Fibroblast of skin of scalp (primary cell): ENCODE measurements at places on chromosomes 3 and 15.

DNA sequence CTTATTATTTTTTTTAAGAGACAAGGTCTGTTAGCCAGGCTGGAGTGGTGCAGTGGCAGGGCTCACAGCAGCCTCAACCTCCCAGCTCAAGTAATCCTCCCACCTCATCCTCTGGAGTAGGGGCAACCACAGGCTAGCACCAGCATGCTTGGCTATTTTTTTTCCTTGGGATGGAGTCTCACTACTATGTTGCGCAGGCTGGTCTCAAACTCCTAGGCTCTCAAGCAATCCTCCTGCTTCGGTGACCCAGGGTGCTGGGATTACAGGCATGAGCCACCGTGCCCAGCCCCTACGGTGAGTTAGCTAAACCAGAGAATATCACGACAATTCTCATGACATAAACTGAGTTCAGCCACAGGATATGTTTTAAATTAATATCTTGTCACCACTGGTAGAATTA is 2.0 kb downstream of the DCUN1D1 start:
- no peak for DNase-seq

- DNase-seq, result no peak
Observed at GRCh38 chr15:80401456-80401855, 2.7 kb upstream of the ARNT2 start.

- DNase-seq, result no peak
Observed at GRCh38 chr3:9087831-9088413, 124.7 kb upstream of the RAD18 start.

- no peak for DNase-seq
Observed at GRCh38 chr3:23926736-23927135, 9.8 kb downstream of the RPL15 start.

DNA sequence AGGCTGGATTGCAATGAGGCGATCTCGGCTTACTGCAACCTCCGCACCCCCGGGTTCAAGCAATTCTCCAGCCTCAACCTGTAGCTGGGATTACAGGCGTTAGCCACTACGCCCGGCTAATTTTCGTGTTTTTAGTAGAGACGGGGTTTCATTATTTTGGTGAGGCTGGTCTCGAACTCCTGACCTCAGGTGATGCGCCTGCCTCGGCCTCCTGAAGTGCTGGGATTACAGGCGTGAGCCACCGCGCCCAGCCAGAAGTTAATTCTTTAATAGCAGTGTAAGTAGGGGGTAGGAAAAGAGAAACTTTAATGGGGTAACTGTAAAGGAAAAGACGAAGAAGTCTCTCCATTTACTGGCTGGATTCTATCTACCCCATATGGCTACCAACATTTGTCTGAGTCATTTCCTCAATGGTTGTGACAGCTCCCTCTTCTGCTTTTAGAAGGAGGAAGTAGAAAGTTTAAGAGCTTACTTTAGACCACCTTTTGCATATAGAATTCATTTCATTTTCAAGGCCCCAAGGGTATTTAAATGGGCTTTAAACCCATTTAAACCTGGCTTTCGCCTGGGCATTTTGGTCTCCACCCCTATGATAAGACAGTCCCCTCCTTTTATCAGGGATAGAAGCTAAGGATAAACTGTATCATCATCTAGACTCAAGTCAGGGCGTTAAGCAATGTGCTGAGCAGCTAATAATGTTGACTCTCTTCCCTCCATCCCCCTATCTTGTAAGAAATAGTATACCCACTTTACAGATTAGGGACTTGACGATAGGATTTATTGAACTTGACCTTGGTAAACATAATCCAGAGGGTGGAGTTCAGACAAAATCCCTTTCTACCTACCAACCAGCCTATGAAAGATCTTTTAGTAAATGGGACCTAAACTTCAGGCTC is 1.1 kb upstream of the CDV3 start:
- peak; percentile 40 for DNase-seq

DNA sequence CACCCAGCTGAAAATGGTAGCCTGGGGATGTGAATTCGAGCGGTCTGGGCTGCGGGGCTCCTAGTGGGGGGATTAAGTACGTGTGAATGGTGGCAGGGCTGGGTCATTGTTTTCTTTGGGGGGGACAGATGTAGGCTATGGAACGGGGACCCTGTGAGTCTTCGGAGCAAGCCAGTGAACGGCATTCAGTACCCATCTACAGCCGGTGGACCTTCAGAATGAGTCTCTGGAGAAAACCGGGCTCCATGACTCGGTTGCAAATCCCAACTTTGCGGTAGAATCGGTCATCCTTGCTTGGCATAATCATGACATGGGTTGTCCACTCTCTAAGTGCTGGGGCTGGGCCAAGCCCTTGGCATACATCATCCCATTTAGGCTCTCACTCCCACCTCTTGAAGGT is 7.2 kb upstream of the EOMES start:
- DNase-seq, result no peak

DNA sequence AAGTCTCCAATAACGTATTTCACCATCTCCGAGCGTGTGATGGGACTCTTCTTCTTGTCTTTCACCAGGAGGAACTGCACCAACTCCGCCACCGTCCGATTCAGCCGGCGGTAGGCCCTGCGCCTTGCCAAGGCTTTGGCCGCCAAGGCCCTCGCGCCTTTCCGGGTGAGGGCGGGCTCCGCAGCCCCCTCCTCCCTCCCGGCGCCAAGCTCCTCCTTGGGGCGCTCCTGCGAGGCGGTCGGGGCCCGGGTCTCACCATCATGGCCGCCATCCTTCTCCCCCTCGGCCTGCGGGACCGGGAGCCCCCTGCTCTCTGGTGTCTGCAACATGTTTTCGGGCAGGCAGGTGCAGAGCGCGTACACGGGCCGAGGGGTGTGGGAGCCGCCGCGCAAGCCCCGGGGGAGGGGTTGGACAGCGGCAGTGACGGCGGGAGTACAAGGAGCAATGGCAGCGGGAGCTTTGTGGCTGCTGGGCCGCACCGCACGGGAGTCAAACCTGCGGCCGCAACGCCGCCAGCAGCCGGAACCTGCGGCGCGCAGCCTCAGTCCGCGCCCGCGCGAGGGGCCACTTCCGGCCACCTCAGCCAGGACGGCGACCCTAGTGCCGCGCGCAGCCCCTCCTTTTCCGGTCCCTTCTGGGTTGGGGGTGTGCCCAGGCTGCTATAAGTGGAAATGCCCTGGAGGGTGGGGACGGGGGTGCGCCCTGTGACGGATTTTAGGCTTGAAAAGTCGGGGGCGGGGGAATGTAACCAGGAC is at the start of gene MAGEF1:
Gene MAGEF1, minus strand, starts transcription at position 572 of the 755 bp plus-strand sequence. Its CDS starts 243 bp downstream, at position 329.
- DNase-seq, result peak; percentile 86

DNA sequence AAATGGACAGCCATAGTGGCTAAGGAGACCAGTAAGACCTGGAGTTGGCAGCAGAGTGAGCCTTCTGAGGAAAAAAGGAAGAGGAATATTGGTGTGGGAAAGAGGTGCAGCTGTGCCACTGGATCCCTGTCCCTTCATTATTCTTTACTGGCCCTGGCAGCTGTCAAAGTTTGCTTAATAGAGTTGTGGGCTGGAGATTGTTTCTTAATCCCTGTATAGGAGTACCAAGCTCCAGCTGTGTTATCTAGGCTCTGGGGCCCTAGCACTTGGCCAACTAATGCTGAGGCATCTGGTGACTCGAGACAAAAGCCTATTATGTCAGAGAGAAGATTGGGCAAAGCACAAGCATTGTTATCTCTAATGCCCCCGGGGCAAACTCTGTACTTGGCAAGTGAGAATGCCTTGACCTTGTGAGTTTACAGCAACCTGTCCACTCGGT is 61.4 kb downstream of the ZNF609 start:
- peak; percentile 15 for DNase-seq

GRCh38 chr15:44317423-44318058 is 29.0 kb downstream of the GOLM2 start:
- no peak for DNase-seq

DNA sequence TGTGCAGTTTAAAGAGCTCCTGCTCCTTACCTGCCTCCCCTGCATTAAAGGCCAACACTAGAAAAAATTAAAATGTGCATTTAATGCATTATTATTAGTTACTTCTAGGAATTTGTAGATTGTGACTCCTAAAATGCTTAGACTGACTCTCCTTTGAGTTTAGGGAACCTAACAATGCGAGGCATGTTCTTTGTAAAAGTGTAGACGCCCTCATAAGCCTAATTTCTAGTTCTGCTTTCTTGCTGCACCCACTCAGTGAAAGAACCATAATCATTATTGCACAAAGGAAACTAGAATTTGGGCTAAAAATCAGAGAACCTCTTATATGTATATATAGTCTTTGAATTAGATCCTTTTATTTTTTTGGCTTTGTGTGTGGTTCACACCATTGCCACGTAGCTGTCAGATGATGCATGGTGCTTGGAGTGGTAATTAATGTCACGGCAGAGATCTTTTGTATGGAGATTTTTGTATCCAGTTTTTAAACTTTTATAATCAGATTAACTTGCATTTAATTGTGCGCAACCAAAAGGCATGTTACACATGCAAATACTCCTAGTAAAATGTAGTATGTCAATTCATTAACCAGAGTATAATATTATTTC is 710 bp downstream of the ABHD10 start:
- DNase-seq, result peak; percentile 29

DNA sequence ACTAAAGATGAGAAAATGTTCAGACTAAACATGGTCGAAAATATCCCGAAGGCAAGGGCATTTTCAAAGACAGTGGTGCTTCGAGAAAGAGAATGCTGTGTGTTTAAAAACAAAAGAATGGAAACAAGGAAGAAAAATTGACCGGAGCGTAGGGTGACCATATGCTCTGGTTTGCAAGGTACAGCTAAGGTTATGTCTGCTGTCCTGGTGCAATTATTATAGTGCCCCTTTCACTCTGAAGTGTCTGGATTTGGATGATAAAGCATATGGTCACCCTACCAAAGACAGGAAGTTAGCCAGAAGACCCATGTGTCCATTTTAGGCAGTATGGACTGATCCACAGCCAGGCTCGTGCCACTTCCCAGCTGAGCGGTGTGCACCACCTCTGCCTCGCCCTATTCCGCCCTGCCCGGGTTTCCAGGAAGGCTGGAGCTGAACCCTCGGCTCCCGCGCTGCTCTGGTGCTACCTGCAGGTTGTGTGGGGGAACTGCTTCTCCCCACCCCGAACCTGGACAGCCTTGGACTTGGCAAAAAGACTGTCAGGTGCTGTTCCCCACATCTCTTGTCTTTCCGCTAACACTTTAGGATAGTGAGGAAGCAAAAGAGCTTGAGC is 25.2 kb downstream of the GOLGA6D start:
- DNase-seq, result peak; percentile 15

DNA sequence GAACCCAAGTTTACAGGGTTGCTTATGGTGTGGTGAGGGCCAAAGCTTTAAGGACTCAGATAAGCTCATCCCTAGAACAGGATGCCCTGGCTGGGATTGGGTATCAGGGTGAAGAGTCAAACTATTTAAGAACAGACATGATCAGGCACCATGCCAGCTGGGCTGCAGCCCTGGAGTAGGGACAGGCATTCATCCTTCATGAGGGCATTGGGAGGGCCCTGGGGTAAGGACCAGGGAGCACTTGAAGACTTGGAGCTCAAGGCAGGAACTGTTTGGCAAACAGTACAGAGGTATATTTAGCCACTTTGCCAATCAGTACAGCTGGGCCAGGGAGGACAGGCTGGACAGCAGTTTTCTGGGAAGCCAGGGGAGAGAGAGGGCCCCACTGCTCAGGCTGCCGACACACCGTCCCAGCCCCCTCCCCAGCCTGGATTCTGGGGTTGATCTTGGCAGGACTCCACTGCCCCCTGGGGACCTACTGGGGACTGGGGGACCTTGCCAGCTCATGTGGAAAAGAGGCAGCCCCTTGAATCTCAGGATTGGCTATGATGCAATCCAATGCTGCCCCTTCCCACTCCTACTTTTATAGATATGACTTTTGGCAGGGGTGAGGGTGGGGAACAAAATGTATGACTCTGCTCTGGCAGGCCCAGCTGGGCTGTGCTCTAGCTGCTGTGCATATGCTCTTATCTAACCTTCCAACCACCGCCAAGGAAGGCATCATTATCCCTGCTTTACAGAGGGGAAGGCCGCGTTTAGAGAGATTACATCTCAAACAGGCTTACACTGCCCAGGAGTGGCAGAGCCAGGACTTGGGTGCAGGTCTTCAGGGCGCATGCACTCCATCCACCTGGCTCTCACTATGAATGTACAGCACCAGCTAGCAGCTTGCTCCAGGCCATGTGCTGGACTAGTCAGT is 2.3 kb downstream of the PLA2G4E start:
- no peak for DNase-seq

DNA sequence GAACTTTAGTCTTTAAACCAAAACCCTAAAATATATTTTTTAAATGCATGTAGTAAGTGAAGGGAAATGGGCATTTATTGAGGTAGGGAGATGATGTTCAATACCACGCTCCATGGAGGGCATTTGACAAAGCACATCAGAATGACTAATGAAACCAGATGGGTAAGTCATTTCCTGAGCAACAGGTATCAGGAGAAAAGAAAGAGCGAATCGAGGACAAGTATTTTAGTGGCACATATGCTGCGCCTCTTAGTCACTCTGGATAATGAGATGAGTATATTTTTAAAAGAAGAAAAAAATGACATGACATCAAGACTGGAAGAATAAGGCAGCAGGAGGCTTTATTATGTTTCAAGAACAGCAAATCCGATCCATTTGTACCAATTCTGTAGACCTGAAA is 129.0 kb upstream of the ARHGEF3 start:
- no peak for DNase-seq

DNA sequence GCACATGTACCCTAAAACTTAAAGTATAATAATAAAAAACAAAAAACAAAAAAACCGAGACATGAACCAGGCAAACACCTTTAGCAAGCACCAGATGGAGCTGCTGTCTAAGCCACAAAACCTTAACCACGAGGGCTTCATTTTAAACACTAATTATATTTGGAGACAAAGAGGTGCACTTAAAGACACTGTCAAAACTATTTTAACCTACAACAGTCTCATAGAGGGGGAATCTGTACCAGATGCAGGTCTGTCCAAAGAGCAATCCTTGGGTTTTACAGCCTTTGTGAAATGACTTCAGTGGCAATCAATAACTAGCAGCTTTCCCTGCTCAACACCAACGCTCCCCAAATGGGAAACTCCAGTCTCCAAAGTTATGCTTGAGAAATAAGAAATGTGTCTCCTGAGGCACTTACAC is 115.7 kb upstream of the TSPAN3 start:
- peak; percentile 41 for DNase-seq
